ENCODE measurements at places on chromosomes 1 and 21. TPM values are rescaled to one million over a fixed set of nuclear protein-coding genes. Genes with fewer than 3 reads are reported as not detected.

CD1E gene
- not detected for total RNA-seq

RPE65 gene
- not detected for total RNA-seq

CYP4B1 gene
- not detected for total RNA-seq

TMEM200B gene
- 0.08 TPM for total RNA-seq

SYTL1 gene
- total RNA-seq, result 0.51 TPM

PGLYRP3 gene
- total RNA-seq, result not detected

RHD gene
- total RNA-seq, result not detected

EFNA1 gene
- total RNA-seq, result 26.0 TPM

BARHL2 gene
- total RNA-seq, result not detected

KISS1 gene
- 0.43 TPM for total RNA-seq

LEPROT gene
- total RNA-seq, result 41.8 TPM

OR2T33 gene
- not detected for total RNA-seq

HSD11B1 gene
- total RNA-seq, result 0.47 TPM

BMP8B gene
- 5.3 TPM for total RNA-seq

SLC9C2 gene
- total RNA-seq, result not detected
